Memory B cell (primary cell): ENCODE measurements at places on chromosomes 3 and 15.

- no peak for DNase-seq
These were observed 11.7 kb downstream of the ATP2C1 start for GRCh38 chr3:130905551-130905950.

DNA sequence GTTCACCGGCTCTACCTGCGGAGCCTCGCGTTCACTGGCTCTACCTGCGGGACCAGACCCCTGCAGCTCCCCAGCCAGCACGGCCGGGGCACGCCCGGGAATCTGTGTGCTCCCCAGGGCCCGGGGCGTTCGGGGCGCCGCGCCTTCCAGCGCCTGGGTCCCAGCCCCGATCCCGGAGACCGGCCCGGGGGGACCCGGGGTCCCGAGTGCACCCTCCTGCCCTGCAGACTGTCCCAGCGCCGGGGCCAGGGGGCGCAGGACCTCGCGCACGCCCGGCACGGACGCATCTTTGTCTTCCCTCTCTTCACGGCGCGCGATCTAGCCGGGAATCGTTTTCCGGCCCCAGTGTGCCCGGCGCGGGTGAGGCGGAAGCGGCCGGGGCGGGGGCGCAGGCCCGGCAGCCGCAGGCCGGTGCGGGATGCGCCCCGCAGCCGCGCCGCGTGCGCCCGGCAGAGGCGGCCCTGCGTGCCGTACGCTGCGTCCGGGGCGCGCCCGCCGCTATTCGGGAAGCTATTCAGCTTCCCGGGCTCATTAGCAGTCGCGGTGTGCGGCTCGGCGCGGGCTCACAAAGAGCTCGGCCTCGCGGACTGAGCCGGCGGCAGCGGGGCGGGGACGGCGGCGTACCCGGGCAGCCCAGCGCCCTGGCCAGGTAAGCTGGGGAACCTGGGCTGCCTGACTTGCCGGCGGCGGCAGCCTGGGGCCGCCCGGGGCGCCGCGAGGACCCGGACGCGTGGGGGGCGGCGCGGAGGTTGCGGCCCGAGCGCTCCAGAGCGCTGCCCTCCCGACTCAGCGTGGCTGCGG, at the start of gene APBA2:
TSS of gene APBA2 (plus strand) at position 345 of the 801 bp plus-strand sequence. CDS start 167,911 bp downstream, outside the sequence.
- DNase-seq: no peak

GRCh38 chr15:100350434-100351226, 8.9 kb upstream of the ADAMTS17 start:
- DNase-seq: no peak

DNA sequence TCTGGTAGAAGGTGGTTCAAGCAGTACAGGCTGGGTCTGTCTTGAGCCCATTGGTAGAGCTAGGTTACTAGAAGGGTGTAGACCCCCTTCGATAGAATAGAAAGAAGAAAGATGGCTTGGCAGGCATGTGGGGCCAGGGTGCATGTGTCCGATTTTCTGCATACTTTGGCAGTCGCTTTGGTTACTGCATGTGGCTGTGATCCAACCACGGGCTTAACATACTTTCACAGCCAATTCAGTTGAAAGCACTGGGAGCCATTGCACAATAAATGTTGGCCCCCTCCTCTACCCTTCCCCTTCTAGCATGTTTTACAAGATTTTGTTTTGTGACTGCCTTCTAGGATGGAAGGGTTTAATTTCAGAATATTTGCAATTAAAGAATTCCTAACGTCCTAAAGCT, 7.2 kb downstream of the ARID3B start:
- DNase-seq: no peak

- DNase-seq: no peak
These were observed 32.3 kb downstream of the CBLB start for GRCh38 chr3:105836533-105836932.

GRCh38 chr3:194194051-194194756, 58.3 kb downstream of the HES1 start:
- DNase-seq: peak; percentile 34

DNA sequence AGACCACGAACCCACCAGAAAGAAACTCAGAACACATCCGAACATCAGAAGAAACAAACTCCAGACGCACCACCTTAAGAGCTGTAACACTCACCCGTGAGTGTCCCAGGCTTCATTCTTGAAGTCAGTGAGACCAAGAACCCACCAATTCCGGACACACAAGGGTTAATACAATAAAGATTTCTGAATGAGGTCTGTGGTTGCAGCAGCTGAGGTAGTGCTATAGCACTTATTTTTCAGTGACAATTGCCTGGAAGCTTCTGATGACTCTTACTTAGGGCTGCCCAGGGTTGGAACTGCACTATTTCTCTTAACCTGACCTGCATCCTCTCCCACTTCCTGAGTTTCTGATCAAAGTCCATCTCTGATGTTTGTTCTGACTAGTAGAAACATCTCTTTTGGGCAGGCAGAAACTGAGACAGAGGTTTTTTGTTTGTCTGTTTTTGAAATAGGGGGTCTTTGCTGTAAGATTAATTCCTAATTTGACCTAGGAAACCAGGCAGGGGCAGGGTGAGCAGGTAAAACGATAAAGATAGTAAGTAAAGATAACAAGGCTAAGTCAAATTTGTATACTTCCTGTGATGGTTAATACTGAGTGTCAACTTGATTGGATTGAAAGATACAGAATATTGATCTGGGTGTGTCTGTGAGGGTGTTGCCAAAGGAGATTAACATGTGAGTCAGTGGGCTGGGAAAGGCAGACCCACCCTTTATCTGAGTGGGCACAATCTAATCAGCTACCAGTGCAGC, 169.1 kb downstream of the GAP43 start:
- DNase-seq: no peak

GRCh38 chr3:38454884-38455638, 1.4 kb downstream of the ACVR2B start:
- peak; percentile 29 for DNase-seq
